Fibroblast of skin of right quadriceps (primary cell): ENCODE measurements at places on chromosomes 2 and 18.

DNA sequence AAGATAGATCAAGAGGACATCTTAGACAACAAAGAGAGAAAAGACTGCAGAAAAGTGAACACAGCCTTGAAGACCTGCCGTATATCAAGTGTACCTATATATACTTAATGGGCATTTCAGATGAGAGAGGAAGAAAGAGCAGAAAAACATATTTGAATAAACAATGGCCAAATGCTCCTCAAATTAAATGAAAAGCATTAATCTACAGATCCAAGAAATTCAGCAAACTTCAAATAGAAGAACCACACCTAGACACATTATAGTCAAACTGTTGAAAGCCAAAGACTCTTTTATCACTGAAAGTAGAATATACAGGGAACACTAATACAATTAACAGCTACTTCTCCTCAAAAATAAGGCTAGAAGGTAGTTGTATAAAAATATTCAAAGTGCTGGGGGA is 18.7 kb upstream of the TTL start:
- no peak for DNase-seq

GRCh38 chr2:204027091-204027490 is 90.5 kb downstream of the ICOS start:
- DNase-seq: peak; percentile 15

DNA sequence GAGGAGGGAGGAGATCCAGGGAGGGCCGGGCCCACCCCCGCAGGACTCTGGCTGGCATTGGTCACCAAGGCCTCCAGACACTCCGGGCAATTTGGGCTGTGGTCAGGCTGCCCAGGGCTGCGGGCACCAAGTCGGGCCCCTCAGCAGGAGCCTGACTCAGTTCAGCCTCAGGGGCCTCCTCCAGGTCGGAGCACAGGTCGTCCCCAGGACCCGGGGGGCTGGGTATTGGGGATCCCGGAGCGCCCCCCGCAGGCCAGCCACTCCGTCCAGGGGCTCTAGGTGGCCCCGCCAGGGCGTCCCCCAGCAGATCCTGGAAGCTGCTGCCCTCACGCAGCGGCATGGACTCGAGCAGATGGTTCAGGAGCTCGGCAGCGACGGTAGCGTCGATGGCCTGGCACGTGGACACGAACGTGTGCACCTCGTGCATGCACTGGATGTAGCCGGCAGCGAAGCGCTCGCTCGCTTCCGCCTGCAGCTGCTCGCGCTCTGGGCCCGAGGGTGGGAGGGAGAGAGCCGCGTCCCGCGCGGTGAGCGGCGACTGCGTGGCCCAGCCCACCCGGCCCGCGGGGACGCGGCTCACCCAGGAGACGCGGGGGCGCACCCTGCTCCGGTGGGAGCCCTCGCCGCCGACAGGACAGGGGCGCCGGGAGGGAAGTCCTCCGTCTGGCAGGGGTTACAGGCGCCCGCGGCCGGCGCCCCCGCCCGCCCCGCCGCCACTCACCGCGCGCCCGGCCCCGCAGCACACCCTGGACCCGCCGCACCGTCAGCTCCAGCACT is 884 bp downstream of the HES6 start:
- DNase-seq: no peak

- DNase-seq: no peak
These were observed 11.1 kb upstream of the CYS1 start for GRCh38 chr2:10091182-10091888.

- DNase-seq: peak; percentile 20
These were observed 173.0 kb downstream of the HDAC4 start for GRCh38 chr2:239227661-239228371.

GRCh38 chr18:69617888-69618287 is 217.2 kb downstream of the DOK6 start:
- DNase-seq: peak; percentile 68

- DNase-seq: no peak
These were observed 30.9 kb downstream of the RNF144A start for GRCh38 chr2:6947929-6948676.

DNA sequence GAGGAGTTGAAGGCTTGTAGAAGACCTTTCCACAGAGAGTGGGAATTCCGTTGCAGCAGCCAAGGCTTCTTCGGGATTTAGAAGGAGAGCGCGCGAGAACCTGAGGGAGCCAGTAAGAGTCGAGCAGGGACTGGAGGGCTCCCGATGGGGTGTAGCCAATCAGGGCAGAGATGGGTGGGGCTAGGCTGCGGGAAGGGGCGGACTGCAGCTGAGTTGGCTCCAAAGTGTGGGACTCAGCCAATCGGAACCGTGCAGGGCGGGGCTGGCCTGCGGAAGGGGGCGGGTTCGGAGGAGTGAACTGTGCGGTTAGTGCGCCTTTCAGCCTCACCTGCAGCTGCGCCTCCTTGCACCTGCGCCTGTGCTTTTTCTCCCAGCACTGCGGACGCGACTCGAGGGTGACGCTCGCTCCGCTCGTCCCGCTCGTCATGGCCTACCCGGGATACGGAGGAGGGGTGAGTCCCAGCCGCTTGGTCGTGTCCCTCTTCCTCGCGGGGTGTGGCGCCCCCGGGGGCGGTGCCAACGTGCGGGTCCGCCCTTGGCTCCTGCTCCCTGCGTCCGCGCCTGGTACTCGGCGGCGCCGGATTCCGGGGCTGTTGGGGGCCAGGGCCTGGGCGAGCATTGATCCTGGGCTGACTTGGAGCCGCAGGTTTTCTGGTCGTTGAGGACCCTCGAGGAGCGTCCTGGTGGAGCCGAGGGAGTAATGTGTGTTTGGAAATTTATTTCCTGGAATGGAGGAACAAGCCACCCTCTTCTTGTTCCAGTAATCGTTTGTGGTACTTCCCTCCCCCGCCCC is at the start of gene GCA:
TSS of gene GCA (plus strand) at position 309 of the 793 bp plus-strand sequence. CDS start at position 426, 117 bp downstream.
- peak; percentile 91 for DNase-seq

DNA sequence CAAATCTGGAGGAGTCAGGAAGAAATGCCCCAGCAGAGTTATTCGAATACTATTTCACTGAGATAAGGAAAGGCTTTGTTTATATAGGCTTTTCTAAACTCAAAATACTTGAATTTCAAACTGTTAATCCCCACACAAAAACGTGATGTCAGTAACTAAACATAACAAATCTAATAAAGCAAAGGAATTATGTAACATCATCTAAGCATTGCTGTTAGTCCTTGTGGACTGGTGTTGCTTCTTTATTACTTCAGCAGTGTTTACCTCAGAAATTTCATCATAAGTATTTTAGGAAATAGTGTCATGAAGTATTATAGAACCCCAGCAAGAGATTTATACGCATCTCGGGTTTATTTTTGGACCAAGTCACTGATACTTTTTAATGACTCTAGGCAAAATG is 19.7 kb upstream of the SANBR start:
- no peak for DNase-seq
